ENCODE measurements at places on chromosomes 5 and 9. TPM values are rescaled to one million over a fixed set of nuclear protein-coding genes. Genes with fewer than 3 reads are reported as not detected.

The NSG2 gene
- under 0.01 TPM for total RNA-seq

The SPTAN1 gene
- 368 TPM for total RNA-seq

The SIT1 gene
- total RNA-seq: 1.0 TPM

The ANKRD20A1 gene
- total RNA-seq: not detected

The DRD1 gene
- not detected for total RNA-seq

The HAPLN1 gene
- 1.6 TPM for total RNA-seq
